ENCODE measurements at places on chromosomes 12 and 14.

DNA sequence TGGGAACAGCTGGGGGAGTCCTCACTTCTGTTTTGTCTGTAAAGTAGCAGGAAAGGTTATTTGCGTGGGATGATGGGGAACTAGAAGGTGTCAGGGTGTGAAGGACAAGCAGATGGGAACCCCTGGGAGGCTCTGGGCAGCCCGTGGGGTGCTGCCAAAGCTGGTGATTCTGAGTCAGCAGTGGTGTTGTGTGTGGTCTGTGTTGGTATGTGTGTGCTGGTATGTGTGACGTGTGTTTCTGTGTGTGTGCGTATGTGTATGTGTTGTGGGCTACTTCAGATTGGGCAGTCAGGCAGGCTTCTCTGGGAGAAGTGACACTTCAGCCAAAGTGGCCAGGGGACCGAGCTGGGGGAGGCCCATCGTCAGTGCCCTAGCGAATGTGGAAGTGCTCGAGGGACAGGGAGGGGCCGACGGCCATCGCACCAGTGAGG is 15.3 kb upstream of the BDKRB2 start:
- no peaks in the 10 kb centered on the region for H3K27me3 ChIP-seq
- H3K4me3 ChIP-seq: no peak overlapping the region
- no peaks in the 10 kb centered on the region for H3K36me3 ChIP-seq
- DNase-seq: no peak
- H3K27ac ChIP-seq: no peak overlapping the region

DNA sequence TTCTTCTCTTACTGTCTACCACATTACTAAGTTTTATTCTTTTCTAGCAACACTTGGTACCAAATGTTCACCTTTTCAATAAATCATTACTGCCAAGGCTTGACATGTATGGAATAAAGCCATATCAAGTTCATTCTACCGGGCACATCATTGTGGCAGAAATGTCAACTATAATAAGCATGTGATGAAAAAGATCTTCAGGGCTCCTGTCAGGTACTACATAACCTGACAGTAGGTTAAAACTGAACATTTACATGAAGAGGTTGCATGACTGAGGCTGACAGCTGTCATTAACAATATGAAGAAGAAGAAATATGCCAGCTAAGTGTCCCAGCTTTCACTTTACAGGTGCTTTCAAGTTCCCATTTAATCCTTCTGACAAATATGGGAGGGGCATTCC is 178.9 kb downstream of the KCNH5 start:
- no peak overlapping the region for H3K27ac ChIP-seq
- H3K27me3 ChIP-seq: no peaks in the 10 kb centered on the region
- H3K4me3 ChIP-seq: no peak overlapping the region
- no peaks in the 10 kb centered on the region for H3K4me1 ChIP-seq
- no peak for DNase-seq

DNA sequence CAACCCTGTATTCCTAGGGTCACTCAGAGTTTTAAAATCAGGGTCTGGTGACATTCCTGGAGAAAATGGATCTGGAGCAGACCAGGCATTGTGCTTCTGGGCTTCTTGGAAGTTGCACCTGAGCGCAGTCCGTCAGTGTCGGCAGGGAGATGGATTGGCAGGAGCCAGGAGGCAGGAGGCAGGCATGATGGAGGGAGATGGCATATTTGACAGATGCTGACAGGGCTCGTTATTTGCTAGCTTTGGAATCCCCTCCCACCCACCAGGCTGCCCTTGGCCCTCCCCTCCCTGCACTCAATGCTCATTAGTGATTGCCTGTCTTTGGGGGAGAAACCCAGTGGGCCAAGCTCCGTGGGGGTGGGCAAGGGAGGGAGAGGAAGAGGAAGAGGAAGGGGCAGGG is 4.7 kb downstream of the CISTR start:
- no peak for DNase-seq
- no peak overlapping the region for H3K27ac ChIP-seq
- H3K4me1 ChIP-seq: no peaks in the 10 kb centered on the region
- no peak overlapping the region for H3K4me3 ChIP-seq
- H3K27me3 ChIP-seq: no peaks in the 10 kb centered on the region
- H3K36me3 ChIP-seq: no peaks in the 10 kb centered on the region

DNA sequence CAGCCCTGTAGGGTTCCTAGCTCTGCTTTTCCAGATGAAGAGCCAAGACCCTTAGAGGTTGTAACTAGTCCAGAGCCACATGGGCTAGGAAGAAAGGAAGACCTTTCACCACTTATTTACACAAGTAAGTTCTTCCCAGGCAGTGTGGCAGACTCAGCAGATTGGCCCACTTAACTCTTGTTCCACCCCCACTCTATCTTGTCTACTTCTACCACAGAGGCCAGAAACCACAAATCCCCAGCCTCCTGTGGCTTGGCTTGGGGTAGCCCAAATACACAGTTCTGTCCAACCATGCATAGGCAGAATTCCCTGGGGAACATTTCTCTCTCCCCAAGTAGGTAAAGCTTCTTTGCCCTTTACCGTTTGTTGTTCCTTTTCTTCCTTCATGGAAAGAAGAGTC is 383.5 kb downstream of the RGS6 start:
- no peak for DNase-seq
- H3K27me3 ChIP-seq: no peaks in the 10 kb centered on the region
- H3K36me3 ChIP-seq: no peaks in the 10 kb centered on the region
- no peak overlapping the region for H3K4me3 ChIP-seq
- no peak overlapping the region for H3K27ac ChIP-seq

DNA sequence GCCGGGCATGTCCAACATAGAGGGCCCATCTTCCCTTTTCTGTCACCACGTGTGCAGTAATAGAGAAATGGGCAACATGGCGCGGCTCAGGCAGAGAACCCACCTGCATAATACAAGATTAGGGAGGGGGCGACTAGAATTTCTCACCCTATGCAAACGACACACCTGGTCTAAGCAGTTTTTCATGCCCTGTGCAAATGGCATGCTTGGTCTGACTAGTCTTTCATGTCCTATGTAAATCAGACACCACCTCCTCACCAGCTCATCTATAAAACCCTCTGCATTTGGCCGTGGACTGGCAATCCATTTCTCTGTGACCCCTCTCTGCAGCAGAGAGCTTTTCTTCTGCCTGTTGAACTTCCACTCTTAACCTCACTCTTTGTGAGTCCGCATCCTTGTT is 180.2 kb upstream of the PZP start:
- H3K4me3 ChIP-seq: no peak overlapping the region
- H3K4me1 ChIP-seq: no peaks in the 10 kb centered on the region
- DNase-seq: no peak

GRCh38 chr14:55339770-55340169 is 68.5 kb downstream of the FBXO34 start:
- H3K27ac ChIP-seq: peak overlapping the region; percentile 35
- H3K27me3 ChIP-seq: no peaks in the 10 kb centered on the region
- no peak overlapping the region for H3K4me3 ChIP-seq
- no peak for DNase-seq
- no peaks in the 10 kb centered on the region for H3K36me3 ChIP-seq

DNA sequence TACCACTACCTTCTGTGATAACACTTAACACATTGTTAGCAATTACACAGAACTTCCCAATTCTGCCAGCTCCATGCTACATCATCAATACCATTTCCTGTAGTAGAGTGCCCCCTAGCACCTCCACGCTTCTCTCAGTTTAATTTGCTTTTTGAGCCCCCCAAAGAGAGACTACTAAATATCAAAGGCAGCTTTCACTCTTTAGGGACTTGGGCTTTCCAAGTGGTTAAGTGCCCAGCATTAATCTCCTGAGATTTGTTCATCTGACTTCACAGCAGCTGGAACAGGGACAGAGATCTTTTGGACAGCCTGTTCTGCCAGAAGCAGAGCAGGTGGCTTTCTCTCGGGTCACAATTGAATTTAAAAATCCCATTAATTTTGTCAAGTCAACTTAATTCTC is 954.9 kb downstream of the DIO2 start:
- H3K27me3 ChIP-seq: no peaks in the 10 kb centered on the region
- H3K4me3 ChIP-seq: no peak overlapping the region
- no peak overlapping the region for H3K27ac ChIP-seq
- no peaks in the 10 kb centered on the region for H3K4me1 ChIP-seq
- no peak for DNase-seq

- H3K27ac ChIP-seq: no peak overlapping the region
- no peaks in the 10 kb centered on the region for H3K27me3 ChIP-seq
- DNase-seq: no peak
- H3K4me1 ChIP-seq: no peaks in the 10 kb centered on the region
- H3K36me3 ChIP-seq: no peaks in the 10 kb centered on the region
- no peak overlapping the region for H3K4me3 ChIP-seq
Measured at GRCh38 chr12:46915836-46916235, 90.0 kb upstream of the SLC38A4 start.

DNA sequence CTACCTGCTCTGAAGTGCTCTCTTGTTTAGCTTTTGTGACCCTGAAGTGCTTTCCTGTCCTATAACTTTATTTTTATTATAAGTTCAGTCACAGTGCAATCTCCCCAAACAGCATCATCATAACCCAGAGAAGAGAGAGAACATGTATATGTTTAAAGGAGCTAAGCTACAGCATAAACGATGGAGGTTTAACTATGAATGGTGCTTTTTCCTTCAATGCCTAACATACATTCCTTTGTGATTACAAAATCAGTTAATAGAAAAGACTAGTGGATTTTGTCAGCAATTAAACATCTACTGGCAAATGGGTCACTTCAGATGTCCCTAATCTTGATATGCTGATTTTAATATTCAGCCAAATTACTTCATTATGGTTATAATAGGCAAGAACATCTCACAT is 46.4 kb downstream of the ZFYVE21 start:
- H3K27me3 ChIP-seq: no peaks in the 10 kb centered on the region
- H3K36me3 ChIP-seq: no peaks in the 10 kb centered on the region
- no peak overlapping the region for H3K4me3 ChIP-seq
- H3K27ac ChIP-seq: no peak overlapping the region

DNA sequence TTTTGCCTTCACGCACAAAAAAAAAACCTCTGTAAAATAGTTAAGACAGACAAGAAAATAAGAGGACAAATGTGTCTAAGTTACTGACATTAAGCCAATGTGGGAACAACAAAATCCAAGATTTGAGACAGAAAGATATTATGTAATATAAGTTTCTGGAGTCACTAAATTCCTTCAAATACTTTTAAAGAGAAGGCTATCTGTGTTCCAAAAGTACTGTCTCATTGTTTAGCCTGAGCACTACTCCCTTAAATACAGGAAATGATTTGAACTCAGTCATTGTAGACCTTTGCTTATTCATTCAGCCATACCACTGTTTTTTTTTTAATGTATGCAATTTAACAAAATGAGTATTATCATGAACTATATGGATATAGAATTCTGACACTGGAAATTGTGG is 82.7 kb upstream of the KITLG start:
- H3K27me3 ChIP-seq: no peaks in the 10 kb centered on the region
- H3K36me3 ChIP-seq: no peaks in the 10 kb centered on the region
- H3K4me3 ChIP-seq: no peak overlapping the region
- H3K4me1 ChIP-seq: no peaks in the 10 kb centered on the region
- no peak for DNase-seq
- no peak overlapping the region for H3K27ac ChIP-seq

GRCh38 chr14:99241325-99242010 is 30.5 kb downstream of the BCL11B start:
- peak overlapping the region; percentile 7 for H3K4me3 ChIP-seq
- no peak for DNase-seq
- peaks cover 2% of the 10 kb centered on the region for H3K27me3 ChIP-seq
- H3K27ac ChIP-seq: peak overlapping the region; percentile 61

DNA sequence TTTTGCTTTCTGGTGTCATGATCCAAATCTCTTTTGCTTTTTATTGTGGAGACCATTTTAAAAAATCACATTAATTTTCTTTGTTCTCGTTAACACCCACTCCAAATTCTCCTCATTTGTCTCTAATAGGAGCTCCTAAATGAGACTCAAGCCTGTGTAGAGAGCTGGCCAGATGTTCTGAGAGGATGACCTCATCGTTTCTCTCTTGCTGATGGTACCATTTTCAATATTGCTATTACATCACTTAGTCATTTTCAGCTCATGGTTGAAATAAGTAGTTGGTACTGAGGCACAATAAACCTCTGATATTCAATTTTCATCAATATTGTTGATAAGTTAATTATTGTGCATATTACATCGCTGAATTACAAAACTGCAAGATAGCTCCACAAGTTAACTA is 31.5 kb downstream of the SPTB start:
- no peaks in the 10 kb centered on the region for H3K27me3 ChIP-seq
- no peak for DNase-seq
- no peak overlapping the region for H3K27ac ChIP-seq
- no peaks in the 10 kb centered on the region for H3K4me1 ChIP-seq
- no peak overlapping the region for H3K4me3 ChIP-seq
